ENCODE measurements at places on chromosomes 12 and 14.

DNA sequence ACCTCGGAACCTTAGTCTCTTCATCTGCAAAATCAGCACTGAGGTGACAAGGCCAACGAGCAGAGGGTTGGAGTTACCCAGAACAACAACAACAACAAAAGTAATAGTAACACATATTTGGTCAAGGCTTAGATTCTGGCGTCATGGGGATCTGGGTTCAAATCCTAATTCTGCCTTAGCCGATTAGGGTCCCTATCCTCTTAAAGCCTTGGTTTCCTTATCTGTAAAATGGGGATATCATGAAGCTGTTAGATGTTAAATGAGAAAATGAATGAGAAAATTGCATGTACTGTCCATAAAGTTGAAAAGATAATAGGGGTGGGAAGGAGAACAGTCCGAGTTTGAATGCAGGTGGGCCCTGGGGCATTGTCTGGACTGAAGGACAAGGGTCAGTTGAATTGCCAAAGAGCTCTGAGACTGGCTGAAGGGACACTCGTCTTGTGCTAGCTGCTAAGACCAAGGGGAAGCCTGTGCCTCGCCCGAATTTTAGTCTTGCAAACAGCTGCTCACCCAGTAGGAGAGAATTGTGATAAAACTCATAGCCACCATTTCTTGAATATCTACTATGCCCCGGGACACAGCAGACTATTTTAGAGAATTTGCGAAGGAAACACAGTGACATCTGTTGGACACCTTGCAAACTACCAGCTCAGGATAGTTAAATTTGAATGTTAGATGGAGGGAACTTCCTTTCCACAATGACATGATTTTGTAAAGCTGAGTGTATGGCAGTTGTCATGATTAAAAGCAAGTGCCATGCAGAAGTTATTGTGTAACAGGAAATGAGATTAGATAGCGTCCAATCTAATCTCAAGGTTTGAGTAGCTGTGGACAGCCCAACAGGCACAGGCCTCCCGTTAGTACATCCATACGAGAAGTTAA, 6.8 kb upstream of the HNF1A start:
- peak; percentile 78 for DNase-seq

DNA sequence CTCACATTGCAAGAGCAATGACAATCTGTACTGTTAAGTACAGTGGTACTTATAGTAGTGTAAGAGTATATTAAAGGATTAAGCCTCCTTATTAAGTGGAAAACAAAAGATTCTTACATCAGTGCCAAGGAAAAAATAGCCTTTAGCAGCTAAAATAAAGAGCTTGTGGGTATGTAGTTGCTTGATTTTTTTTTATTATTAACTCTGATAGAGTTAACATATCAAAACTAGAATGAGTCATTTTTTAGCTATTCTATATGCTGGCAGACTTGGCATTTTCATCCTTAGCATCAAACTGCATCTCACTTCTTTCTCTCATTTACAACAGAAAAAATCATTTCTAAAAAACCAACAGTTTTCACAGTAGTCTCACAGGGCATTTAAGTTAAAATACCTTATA, 86.5 kb downstream of the ATP2B1 start:
- no peak for DNase-seq

GRCh38 chr12:40336573-40337199, 111.9 kb downstream of the LRRK2 start:
- DNase-seq: peak; percentile 29

DNA sequence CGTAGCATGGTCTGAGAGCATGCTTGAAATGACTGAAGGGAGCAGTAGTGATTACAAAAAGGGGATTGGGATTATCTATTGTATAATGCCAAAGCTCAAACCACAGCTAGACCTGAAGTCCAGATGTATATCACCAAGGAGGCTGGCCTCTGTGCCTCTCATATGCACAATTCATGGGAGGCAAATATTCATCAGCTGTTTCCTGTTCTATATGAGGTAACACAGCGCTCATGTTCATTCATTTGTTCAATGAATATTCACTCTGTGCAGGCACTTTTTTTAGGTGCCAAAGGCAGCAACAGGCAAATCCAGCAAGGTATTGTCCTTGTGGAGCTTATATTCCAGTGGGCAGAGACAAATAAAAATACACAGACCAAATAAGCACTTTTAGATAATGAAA, 39.0 kb downstream of the CRACR2A start:
- DNase-seq: no peak

GRCh38 chr12:31773223-31773750, 44.5 kb upstream of the AMN1 start:
- no peak for DNase-seq

DNA sequence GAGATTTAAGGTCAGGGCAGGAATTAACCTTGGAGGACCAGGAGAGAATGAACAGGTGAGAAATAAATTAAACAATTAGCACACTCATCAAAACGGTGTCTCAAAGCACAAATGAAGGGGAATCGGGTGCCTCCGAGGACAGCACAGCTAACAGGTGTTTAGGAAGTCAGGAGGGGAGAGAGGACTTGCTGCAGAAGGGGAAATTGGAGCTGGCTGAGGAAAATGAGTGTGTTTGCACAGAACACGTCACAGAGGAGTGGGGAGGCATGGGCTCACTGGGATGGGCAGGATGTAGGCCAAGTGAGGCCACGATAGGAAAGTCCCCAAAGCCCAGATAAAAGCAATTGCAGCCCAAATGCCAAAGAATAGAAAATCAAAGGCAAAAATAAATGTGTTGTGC, 121.7 kb downstream of the ZNF664 start:
- DNase-seq: no peak

GRCh38 chr12:14834509-14834908, 8.8 kb downstream of the ART4 start:
- no peak for DNase-seq

GRCh38 chr14:80134321-80134720, 77.0 kb downstream of the DIO2 start:
- no peak for DNase-seq

DNA sequence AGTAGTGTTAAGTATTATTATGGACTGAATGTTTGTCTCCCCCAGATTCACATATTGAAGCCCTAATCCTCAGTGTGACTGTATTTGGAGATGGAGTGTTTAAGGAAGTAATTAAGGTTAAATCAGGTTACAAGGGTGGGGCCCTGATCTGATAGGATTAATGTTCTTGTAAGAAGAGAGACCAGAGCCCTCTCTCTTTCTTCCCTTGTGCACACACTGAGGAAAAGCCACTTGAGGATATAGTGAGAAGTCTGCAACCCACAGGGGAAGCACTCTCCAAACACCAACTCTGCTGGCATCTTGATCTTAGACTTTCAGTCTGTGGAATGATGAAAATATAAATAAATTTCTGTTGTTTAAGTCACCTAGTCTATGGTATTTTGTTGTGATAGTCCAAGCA, 2.2 kb upstream of the KLRG1 start:
- no peak for DNase-seq

DNA sequence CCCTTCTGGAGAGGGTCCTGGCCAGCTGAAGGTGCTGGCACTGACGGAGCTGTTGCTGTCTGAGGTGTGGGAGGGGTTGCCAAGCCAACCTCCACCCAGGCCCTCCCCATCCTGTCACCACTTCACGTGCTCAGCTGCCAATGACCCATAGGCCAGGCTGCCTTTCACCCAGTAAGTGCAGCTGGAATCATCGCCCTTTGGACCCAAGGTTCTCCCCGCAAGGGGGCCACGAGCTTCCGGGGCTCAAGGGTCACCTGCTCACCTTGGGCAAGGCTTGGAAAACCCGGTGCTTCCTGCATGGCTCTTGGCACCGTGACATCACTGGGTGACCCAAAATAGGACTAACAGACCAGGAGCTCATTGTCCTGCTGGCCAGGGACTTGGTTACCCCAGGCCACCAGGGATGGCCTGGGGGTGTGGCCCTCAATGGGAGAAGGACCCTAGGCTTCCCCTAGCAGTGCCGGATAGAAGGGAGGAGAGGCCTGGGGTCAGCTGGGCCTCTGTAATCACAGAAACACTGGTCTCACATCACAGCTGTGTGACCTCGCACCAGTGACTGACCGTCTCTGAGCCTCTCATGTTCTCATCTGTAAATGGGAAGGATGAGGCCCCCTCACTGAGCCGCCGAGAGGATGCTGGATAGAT, 51.3 kb downstream of the CCDC85C start:
- DNase-seq: no peak

DNA sequence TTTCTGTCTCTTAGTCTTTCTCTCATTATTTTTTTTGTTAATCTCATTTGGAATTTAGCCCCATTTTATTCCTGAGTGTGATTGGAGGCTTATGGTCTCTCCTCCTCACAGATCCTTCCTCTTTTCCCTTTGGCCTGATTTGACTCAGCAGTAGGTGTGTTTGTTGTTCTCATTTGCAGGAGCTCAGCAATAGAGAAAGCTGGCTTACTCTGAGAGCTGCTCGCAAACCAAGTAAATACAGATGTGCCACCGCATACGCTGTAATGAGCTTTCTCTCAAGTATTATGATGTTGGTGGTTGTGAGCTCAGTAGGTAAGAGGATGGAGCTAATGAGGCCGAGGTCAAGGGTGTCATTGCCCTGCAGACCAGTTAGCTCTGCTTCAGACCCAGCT, 206.5 kb downstream of the ETV6 start:
- DNase-seq: no peak

- DNase-seq: no peak
Measured at GRCh38 chr12:19794116-19794515, 354.8 kb downstream of the AEBP2 start.

DNA sequence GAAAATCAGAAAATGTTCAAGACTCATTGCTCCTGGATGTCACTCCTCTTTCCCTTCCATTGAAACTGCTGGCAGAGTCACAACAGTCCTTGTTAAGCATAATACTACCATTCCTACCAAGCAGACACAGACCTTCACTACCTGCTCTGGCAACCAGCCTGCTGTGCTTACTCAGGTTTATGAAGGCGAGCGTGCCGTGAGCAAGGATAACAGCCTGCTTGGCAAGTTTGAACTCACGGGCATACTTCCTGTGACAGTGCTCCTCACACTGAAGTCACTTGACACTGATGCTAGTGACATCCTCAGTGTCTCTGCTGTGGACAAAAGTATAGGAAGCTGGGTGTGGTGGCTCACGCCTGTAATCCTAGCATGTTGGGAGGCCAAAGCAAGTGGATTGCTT, 15.7 kb upstream of the PHETA1 start:
- DNase-seq: no peak

GRCh38 chr14:71451501-71451900, 480.7 kb upstream of the RGS6 start:
- no peak for DNase-seq

DNA sequence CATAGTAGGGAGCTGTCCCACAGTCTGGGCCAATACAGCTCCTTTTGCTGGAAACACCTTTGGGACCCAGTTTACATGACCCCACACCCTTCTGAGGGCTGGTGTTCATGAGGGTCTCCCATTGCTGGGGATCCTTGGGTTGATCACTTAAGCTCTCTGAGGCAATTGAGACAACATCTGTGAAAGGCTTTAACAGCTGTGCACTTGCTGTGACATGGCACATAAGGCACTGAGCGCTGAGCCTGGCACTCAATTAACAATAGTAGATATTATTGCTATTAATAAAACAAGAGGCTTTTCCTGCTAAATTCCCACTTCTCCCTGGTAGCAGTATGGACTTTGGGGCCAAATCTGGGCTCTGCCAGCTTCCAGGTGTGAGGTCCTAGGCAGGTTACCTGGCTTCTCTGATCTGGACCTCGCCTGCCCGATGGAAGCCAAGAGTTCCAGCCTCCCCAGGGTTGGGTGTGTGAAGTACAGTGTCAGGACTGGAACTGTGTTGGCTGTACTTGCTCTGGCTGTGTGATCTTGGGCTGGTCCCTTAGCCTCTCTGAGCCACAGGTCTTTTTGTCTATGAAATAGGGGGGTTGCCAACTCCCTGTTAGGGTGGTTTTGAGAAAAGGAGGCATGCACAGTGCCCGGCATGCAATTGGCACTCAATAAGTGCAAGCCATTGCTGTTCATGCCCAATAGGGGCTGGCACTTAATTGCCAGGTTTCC, 3.1 kb downstream of the SH2B3 start:
- no peak for DNase-seq

DNA sequence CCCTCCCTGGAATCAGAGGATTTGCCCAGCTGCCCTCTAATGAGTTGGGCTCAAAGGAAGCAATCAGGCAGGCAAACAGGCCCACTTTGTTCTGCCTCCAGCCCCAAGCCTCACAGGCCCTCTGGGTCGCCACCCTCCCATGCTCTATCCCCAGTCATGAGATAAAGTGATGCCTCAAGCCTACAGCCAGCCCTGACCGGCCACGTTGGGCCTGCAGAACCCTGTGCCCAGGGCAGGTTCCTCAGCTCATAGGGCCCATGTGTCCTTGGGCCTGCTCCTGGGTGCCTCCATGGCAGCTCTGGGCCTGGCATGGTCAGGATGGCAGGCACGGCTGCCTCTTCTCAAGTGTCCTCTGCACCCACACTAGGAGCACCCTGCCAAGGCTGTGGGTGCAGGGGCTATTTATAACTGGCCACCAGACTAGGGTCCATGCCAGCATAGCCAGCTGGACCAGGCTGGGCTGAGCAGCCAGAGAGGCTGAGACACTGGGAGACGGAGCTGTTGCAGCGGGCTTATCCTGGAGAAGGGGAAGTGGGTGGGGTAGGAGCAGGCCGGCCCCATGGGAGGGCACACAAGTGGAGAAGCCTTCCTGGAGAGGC, 20.2 kb downstream of the HDAC7 start:
- no peak for DNase-seq

- DNase-seq: no peak
Measured at GRCh38 chr12:103657331-103657730, 70.3 kb downstream of the STAB2 start.

- no peak for DNase-seq
Measured at GRCh38 chr14:75461303-75461702, 33.5 kb downstream of the JDP2 start.

DNA sequence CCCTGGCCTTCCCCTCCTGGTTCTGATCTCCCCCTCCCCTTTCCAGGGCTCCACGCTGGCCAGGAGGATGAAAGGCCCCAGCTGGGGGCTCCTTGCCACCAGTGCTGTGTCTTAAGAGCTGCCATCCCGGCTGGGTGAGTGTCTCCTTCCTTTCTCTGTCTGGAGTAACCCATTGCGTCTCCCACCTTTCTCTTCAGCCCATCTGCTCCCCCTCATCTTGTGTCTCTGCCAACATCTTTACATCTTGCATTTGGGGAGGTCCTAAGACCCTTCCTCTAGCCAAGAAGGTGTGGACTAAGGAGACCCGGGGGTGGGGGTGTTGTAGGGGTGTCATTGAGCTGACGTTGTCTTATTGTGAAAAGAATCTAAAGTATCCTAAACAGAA, 505 bp downstream of the BCL2L2 start:
- no peak for DNase-seq

- no peak for DNase-seq
Measured at GRCh38 chr12:122076743-122077495, 1.6 kb upstream of the MLXIP start.

DNA sequence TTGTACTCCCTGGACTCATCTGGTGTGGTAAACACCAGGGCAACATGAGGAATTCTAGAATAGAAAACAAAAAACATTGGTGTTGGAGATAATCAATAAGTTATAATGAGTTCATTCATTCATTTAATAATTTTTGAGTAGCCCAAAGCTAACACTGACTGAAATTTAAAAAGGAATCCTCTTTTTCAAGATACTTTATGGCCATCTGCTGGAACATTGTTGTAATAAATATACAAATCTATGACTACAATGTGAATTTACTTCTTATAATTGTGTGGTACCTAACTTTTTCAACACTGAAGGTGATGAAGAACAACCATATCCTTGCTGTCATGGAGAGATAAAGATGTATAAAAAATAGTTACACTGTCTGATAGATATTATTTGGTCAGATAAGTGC, 687.3 kb upstream of the MIS18BP1 start:
- no peak for DNase-seq
